Activated CD4-positive, alpha-beta T cell treated with anti-CD3 and anti-CD28 coated beads for 4 hours (primary cell): ENCODE measurements at places on chromosomes 6 and 20.
A peak's percentile ranks its signal among the peaks of the same experiment; 100 is the strongest.

DNA sequence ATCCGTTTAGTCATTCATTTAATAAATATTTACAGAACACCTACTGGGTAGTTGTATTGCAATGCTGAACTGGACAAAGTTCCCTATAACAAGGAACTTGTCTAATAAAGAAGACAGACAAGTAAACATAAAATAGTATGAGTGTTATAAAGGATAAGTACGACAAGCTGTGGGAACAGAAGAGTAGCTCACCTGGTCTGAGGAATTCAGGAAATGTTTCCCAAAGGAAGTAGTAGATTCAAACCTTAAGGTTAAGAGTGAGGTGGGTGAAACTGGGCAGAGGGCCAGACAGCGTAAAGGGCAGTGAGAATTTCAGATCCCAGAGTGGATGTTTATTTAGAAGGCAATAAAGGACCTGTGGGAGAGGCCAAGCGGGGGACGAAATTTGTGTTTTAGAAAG is 72.3 kb upstream of the CD2AP start:
- no peak for DNase-seq

GRCh38 chr20:38674092-38674764 is 50.1 kb upstream of the SLC32A1 start:
- DNase-seq: peak; percentile 58

DNA sequence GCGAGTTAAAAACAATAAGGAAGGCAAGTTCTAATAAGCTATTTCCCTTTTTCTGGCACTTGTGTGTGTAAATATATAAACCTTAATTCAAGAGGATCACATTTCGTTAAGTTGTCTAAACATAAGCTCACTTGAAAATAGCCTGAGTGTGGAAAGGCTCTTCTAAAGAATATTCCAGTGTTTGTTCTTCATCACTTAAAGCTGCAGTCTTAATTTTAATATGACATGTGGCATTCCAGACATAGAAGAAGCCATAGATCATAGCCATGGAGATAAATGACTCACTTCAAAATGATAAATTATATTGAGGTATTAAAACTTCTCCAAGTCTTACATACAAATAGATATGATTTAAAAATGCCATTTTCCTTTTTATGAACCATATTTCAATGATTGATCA is 42.1 kb downstream of the IYD start:
- no peak for DNase-seq

- DNase-seq: no peak
These were observed 279.6 kb upstream of the JARID2 start for GRCh38 chr6:14966096-14966905.

GRCh38 chr20:6908673-6909072 is 141.2 kb downstream of the BMP2 start:
- no peak for DNase-seq

GRCh38 chr6:80789912-80790570 is 683.6 kb downstream of the BCKDHB start:
- no peak for DNase-seq

DNA sequence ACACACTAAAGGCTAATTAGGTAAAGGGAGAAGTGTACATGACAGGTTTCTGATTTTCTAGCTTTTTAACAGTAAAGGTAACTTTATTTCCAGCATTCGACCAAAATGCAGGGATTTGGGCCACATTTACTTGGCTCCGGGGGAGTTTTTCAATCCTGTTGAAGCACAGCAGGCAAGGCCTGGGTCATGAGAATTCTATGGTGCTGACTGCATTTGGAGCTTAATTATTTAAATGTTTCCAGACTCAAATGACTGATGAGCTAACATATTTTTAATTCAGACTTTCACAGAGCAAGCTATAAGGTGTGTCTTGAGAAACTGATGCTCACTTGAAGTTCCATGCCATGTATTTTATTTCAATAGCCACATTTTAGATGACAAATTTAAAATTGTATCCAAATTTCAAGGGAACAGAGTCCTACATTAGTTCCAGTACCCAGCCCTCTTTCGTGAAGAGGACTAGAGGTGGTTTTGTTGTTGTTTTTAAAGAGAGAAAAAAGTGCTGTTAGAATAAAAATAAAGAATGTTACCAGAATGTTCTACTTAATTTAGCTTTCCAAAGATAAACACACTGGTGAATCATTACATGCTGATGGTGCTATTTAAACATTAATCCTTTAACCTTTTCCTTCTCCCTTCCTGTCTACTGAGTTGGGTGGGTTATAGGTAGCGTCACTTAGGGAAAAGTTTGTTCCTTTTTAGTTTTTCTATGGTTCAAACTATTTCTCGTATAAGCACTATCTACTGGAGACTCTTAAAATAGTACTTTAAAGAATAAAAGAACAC is 82.3 kb upstream of the PHACTR2 start:
- DNase-seq: no peak

- DNase-seq: no peak
These were observed 202.3 kb downstream of the THBS2 start for GRCh38 chr6:169051371-169051770.

DNA sequence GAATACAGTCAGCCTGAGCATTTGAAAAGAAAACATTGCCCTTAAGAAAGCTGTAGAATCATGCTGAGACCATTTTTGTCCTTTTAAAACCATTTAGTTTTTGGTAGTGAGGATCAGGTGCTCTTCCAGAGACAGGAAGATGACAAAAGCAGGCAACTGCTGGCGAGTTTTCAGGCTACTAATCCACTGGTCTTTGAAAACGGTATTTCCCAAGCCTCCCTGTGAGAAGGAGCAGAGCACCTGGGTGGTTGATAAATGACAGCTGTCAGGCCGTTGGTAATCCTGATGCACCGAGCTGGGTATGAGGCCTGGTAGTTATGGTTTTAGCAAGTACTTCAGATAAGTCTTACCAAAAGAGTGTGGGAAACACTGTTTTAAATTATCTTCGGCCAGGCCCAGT is 10.1 kb upstream of the SEC63 start:
- DNase-seq: no peak

- DNase-seq: no peak
These were observed 101.9 kb downstream of the NFATC2 start for GRCh38 chr20:51440589-51440988.

DNA sequence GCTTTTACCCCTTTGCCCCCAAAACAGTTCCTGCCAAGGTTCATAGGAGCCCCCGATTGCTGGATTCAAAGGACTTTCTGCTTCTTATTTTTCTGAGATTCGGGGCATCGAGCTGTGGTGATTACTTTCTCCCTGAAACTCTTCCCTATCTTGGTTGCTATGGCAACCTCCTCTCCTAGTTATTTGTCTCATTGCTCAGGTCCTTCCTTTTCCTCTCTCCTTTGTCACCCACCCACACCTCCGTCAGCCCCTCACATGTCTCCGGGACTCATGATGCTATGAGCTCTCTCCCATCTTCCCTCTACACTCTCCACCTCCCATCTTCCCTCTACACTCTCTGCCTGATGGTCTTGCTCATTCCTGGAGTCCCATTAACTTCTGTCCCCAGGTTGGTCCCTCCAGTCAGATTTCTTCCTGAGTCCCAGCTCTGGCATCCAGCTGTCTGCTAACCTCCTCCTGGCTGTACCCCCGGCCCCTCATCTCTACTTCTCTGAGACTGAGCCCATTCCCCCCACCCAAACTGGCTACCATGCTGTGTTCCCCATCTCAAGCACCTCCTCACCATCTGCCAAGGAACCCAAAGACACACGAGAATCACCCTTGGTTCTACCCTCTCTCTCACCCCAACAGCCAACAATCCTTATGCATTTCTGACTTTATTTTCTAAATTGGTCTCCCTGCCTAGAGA is 30.2 kb upstream of the NNAT start:
- no peak for DNase-seq

DNA sequence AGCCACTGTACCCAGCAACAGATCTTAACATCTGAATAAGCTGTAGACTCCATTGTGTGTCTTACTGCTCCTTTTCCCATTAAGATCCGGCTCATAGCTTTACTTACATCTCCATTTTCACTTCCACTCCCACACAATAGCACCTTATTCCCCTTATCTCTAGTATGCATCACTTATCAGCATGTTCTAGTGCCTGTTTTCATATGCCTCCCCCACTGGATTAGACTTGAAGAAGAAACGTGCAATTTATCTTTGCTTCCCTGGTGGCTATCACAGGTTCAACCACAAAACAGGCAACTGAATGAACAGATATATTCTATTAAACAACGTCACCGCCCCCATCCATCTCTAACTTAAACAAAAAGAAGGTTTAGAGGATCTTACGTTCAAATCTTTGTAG is 12.1 kb downstream of the SSR1 start:
- no peak for DNase-seq

GRCh38 chr6:15475261-15475660 is 187.6 kb downstream of the DTNBP1 start:
- DNase-seq: no peak

- no peak for DNase-seq
These were observed 38.7 kb downstream of the CNKSR3 start for GRCh38 chr6:154471609-154472362.

DNA sequence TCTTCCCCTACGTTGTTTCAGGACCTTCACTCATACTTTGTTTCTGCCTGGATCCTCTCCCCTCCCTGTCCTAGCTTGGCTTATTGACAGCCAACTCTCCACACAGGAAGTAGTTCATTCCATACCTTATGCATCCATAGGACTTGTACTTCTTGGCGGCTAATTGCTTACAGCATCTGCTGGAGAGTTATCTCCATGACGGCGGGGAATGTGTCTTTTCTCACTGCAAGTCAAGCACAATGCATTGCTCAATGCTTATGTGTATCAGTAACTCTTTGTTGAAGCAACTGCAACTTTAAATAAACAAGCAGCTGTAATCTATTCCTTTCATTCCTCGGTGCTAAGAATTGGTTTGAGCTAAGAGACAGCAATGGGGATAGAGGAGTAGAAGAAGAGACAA is 551.3 kb upstream of the EPHA7 start:
- DNase-seq: no peak

DNA sequence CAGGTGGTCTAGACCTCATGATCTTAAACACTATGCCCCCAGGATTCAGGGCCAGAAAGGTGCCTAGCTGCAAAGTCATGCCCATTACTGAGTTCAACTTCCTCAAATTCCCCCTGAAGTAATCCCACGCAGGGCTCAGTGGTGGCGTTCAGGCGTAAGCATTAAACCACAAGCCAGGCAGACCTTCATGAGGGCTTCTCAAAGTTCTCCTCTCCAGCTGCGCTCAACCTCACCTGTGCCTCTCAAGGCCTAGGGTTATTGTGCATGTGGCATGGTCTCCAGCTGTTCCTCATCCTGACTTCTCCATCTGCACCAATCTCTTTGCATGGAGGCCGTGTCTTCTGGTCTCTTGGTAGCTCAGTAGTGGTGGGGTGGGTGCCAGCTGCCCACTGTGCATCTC is 113.6 kb downstream of the TSHZ2 start:
- DNase-seq: no peak

GRCh38 chr6:168457653-168457934 is 16.6 kb downstream of the SMOC2 start:
- DNase-seq: no peak

DNA sequence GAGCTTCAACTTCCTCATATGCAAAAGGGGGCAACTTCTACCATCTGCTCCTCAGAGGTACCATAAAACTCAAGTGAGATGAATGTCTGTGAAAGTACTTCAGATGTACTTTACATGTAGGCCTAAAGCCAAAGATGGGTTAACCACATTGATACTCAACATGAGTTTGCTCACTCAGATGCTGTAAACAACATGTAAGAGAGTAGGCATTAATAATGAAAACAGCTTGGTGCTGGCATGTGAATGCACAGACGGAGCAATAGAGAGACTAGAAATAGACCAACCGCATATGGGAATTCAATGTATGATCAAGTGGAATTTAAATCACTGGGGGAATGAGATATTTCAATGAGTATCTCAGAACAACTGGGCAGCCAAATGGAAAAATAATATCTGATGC is 143.8 kb upstream of the CDYL start:
- no peak for DNase-seq

GRCh38 chr6:161374971-161375873 is 101.4 kb upstream of the AGPAT4 start:
- no peak for DNase-seq

DNA sequence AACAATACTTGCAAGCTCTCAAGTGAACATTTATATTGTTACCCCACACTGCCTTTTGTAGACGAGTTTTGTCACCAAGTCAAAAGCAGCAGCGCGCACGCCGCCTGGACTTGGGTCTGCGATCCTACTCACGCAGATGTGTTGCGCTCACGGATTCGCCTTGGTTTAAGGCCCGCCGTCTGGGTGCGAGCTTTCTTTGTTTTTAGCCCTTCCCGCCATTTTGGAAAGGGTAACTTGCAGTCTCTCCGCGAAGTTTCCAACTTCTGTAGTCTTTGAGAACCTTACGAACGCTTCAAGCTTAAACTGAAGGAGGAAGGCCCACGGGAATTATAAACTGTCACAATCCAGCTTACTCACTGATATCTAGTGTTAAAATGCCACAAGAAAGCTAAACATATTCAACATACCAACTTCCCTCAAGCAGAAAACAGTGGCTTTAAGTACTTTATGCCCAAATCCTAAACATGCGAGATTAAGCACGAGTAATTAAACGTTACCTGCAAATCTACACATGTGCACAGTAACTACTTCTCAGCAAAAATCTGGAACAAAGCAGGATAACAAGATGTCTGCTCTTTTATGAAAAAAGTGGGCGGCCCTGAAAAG is 80.4 kb upstream of the BTN3A2 start:
- DNase-seq: peak; percentile 52

DNA sequence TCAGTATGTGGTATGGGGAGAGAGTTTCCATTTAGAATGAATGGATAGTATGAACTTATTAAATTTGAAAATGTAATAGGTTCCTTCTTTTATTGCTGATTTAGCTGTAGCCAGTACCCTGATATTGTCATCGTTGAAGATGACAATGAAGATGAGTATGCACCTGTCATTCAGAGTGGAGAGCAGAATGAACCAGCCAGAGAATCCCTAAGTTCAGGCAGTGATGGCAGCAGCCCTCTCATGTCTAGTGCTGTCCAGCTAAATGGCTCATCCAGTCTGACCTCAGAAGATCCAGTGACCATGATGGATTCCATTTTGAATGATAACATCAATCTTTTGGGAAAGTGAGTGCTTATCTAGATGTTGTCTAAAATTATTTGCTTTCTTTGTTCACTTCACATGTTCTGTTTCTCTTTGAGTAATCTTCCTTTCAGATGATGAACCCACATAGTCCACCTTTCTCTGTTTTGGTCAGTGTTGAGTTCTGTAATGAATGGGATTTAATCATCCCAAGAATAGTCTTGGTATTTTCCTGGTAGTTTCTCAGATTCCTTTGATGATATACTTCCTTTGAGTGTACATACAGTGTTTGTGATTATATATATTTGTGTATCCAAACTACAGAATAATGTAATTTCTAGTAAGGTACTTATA is 23.3 kb downstream of the HSF2 start:
- no peak for DNase-seq

- no peak for DNase-seq
These were observed 78.5 kb downstream of the RAMACL start for GRCh38 chr6:166507809-166508564.

DNA sequence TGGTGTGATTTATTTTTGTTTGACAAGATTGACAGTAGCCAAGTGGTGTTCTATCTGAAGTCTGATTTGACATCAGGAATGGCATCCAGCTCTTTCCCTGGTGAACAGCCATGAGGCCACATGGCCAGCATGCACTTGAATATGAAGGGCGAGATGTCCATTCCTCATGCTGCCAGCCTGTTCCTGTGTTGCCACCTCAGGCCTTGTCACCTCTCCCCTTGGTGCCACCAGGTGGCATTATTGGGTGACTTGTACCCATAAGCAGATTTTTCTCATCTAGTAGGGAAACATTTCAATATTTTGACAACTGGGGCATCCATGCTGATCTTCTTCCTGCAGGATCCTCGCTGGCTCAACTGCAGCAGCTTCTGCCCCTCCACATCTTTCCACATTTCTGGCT is 199.1 kb downstream of the ERMARD start:
- DNase-seq: peak; percentile 26

- no peak for DNase-seq
These were observed 229.3 kb downstream of the GRM1 start for GRCh38 chr6:146258206-146258605.

- DNase-seq: no peak
These were observed 71.9 kb upstream of the POPDC3 start for GRCh38 chr6:105251689-105252088.
